Naive thymus-derived CD4-positive, alpha-beta T cell (primary cell): ENCODE measurements at places on chromosomes 2 and 18. TPM values are rescaled to one million over a fixed set of nuclear protein-coding genes. Genes with fewer than 3 reads are reported as not detected.

GRCh38 chr2:42223855-42224268, 54.7 kb downstream of the EML4 start:
- DNase-seq, result no peak

DNA sequence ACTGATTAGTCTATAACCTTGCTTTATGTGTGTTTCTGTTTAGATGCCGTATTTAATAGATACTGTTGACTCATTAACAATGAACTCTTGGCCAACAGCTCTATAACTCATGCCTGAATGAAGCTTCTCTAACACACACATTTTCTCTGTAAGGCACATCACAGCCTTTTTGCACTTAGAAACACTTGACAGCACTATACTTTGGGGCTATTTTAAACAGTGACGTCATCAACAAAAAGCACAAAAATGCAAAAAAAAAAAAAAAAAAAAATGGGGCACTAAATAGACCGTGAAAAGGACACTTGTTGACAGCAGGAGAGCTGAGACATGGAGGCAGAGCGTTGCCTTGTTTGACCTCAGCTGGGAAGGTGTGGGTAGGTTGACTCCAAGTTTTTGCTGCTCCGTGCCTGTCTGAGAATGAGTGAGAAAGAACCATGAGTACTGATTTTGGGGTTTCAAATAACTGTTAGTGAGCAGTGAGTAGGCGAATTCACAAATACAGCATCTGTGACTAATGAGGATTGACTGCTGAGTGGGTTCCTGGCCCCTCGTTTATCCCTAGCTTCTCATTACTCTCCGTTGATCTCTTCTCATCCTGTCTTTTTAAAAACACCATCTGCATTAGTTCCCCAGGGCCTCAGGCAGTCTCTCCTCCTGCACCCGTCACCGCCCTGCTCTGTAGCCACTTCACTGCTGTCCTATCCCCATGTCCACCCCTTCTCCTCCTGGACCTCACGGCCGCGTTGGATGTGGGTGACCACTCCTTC, 24.4 kb downstream of the SPP2 start:
- no peak for DNase-seq

Gene OTOF
- polyA plus RNA-seq, result 0.22 TPM

- no peak for DNase-seq
These were observed 17.8 kb downstream of the MAPRE3 start for GRCh38 chr2:26988058-26988860.

DNA sequence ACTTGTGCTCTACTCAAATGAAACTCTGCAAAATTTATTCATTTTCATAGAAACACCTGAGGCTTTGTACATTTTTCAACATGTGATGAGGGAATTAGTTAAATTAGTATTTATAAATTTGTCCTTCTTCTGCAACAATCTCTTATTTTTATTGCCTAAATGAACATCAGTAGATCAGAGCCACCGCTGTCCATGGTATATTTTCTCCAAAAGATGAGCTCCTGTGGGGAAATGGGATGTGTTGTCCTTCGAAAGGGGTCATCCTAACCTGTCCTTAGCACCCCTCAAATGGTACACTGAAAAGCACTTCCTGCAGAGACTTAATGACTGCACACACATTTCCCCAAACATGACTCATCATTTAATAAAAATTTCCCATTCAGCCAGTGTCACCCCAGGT, 714.6 kb downstream of the MBD2 start:
- no peak for DNase-seq

GRCh38 chr2:136863874-136864273, 98.5 kb downstream of the THSD7B start:
- no peak for DNase-seq

DNA sequence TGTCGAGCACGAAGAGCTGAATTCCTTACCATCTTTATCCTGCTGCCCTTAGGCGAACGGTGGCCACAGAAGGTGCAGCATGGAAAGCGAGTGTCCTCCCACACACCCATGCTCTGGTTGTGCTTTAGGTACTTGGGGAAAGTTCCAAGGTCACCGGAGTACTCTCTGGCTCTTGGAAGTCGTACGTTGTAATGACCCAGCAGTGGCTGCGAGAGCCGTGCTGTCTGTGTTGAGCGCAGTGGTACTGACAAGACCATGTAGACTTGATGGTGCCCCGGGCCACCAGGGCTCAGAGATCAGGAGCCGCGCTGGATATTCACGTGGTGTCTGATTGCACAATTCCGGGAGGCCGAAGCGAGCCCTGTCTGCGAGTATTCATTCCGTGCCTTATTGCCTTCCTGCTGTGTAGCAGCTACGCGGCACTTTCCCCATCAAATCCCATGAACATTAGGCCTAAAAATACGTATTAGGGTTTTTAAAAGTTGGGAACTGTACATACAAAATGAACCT, 222.0 kb downstream of the ZNF516 start:
- no peak for DNase-seq

GRCh38 chr2:205660521-205661124, 21.7 kb upstream of the NRP2 start:
- DNase-seq, result peak; percentile 34

- DNase-seq, result peak; percentile 40
These were observed 903 bp downstream of the KCNG3 start for GRCh38 chr2:42492691-42493467.
